ENCODE measurements at places on chromosomes 2 and 18.

DNA sequence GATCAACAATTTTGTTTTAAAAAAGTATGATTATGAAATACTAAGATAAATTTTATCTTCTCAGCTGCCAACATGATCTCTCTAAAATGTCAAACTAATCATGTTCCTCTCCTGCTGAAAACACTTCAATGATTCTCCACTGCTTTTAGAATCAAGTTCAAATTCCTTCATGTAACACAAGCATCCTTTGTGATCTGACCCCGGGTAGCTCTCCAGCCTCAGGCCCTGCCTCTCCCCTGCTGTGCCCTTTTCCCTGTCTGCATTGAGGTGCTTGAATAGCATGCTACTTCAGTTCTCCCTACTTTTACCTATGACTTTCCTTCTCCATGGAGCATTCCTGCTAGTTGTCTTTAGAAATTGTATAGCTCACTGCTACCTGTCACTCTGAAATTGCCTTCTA, 274.8 kb downstream of the PDE11A start:
- DNase-seq = no peak
- no peak overlapping the region for H3K4me3 ChIP-seq
- no peak overlapping the region for H3K27ac ChIP-seq
- no peaks in the 10 kb centered on the region for H3K4me1 ChIP-seq
- no peaks in the 10 kb centered on the region for H3K36me3 ChIP-seq
- H3K27me3 ChIP-seq = peaks cover 32% of the 10 kb centered on the region

GRCh38 chr18:40690062-40690461, 1265.0 kb upstream of the PIK3C3 start:
- no peaks in the 10 kb centered on the region for H3K27me3 ChIP-seq
- H3K4me3 ChIP-seq = no peak overlapping the region
- H3K36me3 ChIP-seq = no peaks in the 10 kb centered on the region
- no peak overlapping the region for H3K27ac ChIP-seq

- H3K4me1 ChIP-seq = peaks cover 19% of the 10 kb centered on the region
- no peak overlapping the region for H3K27ac ChIP-seq
- H3K36me3 ChIP-seq = no peaks in the 10 kb centered on the region
- H3K4me3 ChIP-seq = no peak overlapping the region
- H3K27me3 ChIP-seq = no peaks in the 10 kb centered on the region
Observed at GRCh38 chr2:52594026-52594425, 1173.6 kb upstream of the CHAC2 start.

GRCh38 chr18:679516-679915, 22.1 kb downstream of the TYMS start:
- peak overlapping the region; percentile 90 for H3K27ac ChIP-seq
- no peaks in the 10 kb centered on the region for H3K27me3 ChIP-seq
- peaks cover 44% of the 10 kb centered on the region for H3K4me1 ChIP-seq
- H3K4me3 ChIP-seq = no peak overlapping the region

DNA sequence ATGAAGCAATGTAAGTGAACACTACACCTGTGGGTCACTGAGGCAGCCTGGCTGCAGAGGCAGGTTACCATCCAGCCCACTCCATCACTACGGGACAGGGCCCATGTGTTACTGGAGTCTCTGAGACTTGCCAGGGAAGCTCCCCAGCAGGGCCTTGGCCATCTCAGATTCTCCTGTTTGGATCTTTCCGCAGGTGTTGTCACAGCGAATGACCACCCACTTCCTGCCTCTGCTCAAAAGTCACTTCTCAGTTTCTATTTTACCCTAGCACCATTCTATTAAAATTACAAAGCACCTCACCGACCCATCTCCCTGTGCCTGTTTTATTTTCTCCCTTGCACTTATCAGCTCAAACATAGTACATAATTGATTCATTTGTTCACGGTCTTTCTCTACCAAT, 34.5 kb upstream of the L3MBTL4 start:
- no peak overlapping the region for H3K27ac ChIP-seq
- H3K27me3 ChIP-seq = no peaks in the 10 kb centered on the region
- H3K36me3 ChIP-seq = no peaks in the 10 kb centered on the region
- H3K4me3 ChIP-seq = no peak overlapping the region

GRCh38 chr2:73839653-73840411, 11.1 kb downstream of the STAMBP start:
- no peak overlapping the region for H3K4me3 ChIP-seq
- peaks cover 58% of the 10 kb centered on the region for H3K36me3 ChIP-seq
- H3K4me1 ChIP-seq = no peaks in the 10 kb centered on the region
- no peaks in the 10 kb centered on the region for H3K27me3 ChIP-seq

DNA sequence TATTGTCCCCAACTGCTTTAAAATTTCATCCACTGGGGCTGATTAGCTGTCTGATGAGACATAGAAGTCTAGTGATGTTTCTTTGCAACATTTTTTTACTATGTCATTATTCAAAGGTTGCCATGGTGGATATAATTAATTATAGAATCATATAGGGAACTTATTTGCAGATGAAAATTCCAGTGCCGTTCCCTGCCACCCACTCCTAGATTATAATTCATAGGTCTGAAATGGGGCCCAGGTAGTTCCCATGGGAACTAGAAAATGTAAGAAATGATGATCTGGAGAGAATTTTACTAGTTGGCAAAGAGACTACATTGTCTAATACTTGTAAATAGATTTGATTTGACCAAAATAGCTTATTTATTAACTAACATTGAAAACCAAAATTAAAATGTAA, 1496.5 kb upstream of the NXPH2 start:
- H3K27me3 ChIP-seq = no peaks in the 10 kb centered on the region
- no peaks in the 10 kb centered on the region for H3K4me1 ChIP-seq

- no peaks in the 10 kb centered on the region for H3K4me1 ChIP-seq
- no peak overlapping the region for H3K4me3 ChIP-seq
- H3K27me3 ChIP-seq = peaks cover 22% of the 10 kb centered on the region
Observed at GRCh38 chr2:192053921-192054320, 140.8 kb downstream of the TMEFF2 start.

DNA sequence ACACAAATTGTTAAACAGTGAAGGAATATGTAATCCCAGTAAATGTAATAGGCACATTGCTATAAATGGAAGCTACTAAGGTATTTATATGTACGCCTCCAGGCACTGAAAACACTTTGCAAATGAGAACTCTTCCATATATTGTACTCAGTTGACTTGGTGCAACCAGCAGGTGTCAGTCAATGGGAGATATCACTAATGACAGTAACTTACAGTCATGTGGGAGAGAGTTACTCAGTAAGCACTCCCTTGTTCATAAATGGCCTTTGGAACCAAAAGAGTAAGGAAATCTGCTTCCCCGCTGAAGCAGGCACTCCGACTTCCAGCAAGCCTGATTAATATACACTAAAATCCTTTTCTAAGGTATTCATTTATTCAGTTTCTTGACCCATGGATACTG, 5.9 kb downstream of the MDH1 start:
- H3K4me3 ChIP-seq = no peak overlapping the region
- no peak for DNase-seq
- peaks cover 25% of the 10 kb centered on the region for H3K4me1 ChIP-seq
- no peaks in the 10 kb centered on the region for H3K27me3 ChIP-seq

GRCh38 chr18:24778810-24779418, 318.5 kb downstream of the HRH4 start:
- no peaks in the 10 kb centered on the region for H3K36me3 ChIP-seq
- H3K4me3 ChIP-seq = no peak overlapping the region
- no peaks in the 10 kb centered on the region for H3K27me3 ChIP-seq
- no peaks in the 10 kb centered on the region for H3K4me1 ChIP-seq
- no peak overlapping the region for H3K27ac ChIP-seq

GRCh38 chr18:26545335-26546123, 2.8 kb downstream of the KCTD1 start:
- no peak for DNase-seq
- H3K4me3 ChIP-seq = peak overlapping the region; percentile 37
- H3K4me1 ChIP-seq = peaks cover 63% of the 10 kb centered on the region
- H3K27ac ChIP-seq = peak overlapping the region; percentile 71
- H3K27me3 ChIP-seq = no peaks in the 10 kb centered on the region

DNA sequence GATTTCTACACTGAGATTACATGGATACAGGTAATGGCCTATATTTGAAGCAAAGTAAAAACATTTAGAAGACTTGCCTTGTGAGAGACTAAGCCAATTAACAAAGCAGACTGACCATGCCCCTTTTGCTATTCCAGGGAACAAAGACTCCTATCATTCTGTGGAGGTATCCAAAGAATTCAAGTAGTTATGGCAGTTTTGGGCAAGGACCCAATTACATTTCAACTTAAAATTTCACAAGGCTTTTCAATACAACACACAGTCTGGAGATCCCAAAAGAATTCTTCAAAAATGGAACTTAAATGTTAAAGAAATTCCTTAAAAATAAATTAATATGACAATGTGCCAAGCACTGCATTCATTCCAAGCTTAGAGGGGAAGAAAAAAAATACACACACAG, 109.2 kb upstream of the CHRNA1 start:
- 0 out of 2 replicates have a peak, but pooled peaks cover 3% of the 10 kb centered on the region for H3K36me3 ChIP-seq
- no peaks in the 10 kb centered on the region for H3K4me1 ChIP-seq
- no peak for DNase-seq
- H3K4me3 ChIP-seq = no peak overlapping the region
- no peak overlapping the region for H3K27ac ChIP-seq
- H3K27me3 ChIP-seq = no peaks in the 10 kb centered on the region

- H3K4me1 ChIP-seq = no peaks in the 10 kb centered on the region
- no peak overlapping the region for H3K4me3 ChIP-seq
- no peaks in the 10 kb centered on the region for H3K27me3 ChIP-seq
- no peak for DNase-seq
Observed at GRCh38 chr2:157291018-157291417, 33.5 kb downstream of the GALNT5 start.

DNA sequence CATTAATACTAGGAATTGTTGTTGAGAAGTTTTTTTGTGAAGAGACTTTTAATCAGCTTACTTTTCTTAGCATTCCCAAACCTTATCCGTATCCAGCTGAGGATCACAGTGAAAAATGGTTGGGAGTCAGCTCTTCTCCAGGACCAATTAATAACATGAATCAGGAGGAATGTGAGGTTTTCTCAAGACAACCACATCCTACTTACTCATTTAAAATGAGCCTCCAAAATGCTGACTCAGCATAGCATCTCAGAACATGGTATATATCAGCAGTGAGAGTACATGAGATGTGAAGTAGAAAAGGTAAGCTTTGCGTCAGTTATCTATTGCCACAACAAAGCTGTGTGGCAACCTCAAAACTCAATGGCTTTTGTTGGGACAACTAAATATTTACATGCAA, 140.3 kb downstream of the NRP2 start:
- H3K4me1 ChIP-seq = no peaks in the 10 kb centered on the region
- no peaks in the 10 kb centered on the region for H3K36me3 ChIP-seq
- no peak for DNase-seq
- H3K27ac ChIP-seq = no peak overlapping the region

Measured in DND-41 (cell line).